Brain microvascular endothelial cell (primary cell): ENCODE measurements at places on chromosomes 5 and 9.

- DNase-seq = no peak
These were observed 345.9 kb upstream of the CD180 start for GRCh38 chr5:67542479-67542878.

GRCh38 chr5:56838409-56839039, 23.2 kb downstream of the MAP3K1 start:
- DNase-seq = no peak

- DNase-seq = no peak
These were observed 153.8 kb upstream of the FST start for GRCh38 chr5:53326424-53327153.

DNA sequence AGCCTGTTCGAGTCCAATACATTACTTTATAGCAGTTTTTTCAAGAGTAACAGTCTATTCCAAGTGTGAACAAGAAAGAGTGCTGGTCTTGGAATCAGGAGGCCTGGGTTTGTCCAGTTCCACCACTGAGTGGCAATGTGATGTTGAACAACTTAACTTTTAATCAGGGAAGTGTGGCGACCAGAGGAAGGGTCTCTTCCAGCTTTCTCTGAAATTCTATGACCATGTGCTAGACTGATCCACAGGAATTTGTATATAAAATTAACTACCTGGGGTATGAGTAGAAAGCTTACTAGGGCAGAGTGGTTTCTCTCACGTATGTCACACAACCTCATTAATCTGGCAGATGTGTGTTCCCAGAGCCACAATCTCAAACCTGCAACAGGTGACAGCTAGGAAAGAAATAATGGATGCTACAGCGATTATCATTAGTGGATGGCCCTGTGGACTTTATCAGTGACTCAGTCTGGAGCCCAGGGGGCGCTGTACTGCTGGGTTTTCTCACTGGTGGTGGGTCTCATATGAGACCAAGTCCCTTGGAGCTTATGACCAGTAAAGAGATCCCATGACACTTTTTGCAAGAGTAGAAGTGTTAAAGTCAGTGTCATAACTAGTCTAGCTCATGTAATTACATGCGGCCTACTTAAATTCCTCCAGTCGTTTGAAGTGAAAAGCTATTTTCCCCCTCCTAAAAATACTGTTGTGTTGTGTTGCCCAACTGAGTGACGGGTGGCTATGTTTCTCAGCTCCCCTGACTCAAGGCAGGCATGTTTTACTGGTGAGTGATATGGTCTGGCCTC, 116.5 kb downstream of the GDNF start:
- no peak for DNase-seq

DNA sequence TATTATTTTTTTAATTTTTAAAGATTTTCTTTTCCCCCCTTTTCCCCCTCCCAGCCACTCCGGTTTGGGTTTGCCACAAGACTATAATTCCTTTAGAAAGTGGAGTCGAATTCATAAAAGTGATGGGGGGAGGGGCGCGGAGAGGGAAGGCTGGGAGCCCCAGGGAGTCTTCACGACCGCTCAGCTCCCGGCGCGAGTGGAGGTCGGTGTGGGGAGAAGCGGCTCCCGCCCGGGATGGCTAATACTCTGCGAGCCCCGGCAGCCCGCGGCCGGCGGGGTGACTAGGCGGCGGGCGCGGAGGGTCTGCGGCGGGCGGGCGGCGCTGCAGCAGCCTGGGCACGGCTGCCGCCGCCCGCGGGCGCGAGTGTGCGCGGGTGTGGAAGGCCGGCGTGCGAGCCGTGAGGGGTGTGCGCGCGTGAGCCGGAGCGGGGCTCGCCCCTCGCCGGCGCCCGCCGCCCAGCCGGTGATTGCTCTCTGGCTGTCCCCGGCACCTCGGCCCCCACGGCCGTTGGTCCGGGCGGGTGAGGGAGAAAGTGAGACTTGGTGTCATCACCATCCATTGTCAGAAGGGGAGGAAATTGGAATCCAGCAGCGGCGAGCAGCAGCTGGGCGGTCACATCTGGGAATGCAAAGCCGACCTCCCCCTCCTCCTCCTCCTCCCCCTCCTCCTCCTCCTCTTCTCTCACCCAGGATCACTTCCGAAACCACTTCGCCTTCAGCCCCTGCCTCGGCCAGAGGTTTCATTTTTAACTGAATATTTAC, at the start of gene PARP8:
TSS of gene PARP8 (plus strand) at position 377 of the 762 bp plus-strand sequence. CDS start 459 bp downstream, outside the sequence.
- DNase-seq = peak; percentile 36

DNA sequence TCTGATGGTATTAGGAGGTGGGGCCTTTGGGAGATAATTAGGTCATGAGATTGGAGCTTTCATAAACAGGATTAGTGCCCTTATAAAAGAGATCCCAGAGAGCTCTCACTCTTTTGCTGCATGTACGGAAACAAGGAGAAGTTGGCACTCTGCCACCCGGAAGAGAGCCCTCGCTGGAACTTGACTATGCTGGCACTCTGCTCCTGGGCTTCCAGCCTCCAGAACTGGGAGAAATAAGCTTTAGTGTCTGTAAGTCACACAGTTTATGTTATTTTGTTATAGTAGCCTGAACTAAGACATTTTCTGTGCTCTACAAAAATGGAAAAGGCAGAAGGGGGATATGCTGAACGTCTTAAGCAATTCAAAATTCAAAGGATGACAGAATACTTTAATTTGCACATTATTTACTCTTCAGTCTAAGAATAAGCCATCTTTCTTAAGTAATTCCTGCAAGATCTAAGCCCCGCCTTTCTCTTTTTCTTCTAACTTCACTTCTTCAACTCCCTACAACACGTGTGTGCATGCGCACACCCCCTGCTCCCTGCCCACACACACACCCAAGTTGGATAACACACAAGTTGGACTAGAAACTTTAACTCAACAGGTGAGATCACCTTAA, 17.3 kb downstream of the NFIB start:
- no peak for DNase-seq

DNA sequence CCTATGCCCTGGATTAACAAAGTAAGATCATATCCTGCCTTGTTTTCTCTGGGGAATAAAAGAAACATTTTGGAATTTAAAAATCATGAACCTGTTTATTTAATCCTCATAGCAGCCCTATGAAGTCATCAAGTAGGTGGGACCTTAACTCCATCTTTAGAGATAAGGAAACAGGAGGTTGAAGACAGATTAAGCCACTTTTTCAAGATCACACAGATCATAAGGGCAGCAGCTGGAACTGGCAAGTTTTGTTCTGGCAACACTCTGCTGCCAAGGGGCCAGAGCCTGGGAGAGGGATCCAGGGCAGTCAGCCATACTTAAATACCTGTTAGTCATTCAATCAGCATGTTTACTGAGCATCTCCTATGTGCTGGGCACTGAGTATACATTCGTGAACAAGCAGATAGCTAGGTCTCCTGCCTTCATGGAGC, 63.7 kb downstream of the SLC1A1 start:
- DNase-seq = peak; percentile 23
